Cerebellar cortex (tissue), 1 donor: ENCODE measurements at places on chromosomes 1 and 21.

DNA sequence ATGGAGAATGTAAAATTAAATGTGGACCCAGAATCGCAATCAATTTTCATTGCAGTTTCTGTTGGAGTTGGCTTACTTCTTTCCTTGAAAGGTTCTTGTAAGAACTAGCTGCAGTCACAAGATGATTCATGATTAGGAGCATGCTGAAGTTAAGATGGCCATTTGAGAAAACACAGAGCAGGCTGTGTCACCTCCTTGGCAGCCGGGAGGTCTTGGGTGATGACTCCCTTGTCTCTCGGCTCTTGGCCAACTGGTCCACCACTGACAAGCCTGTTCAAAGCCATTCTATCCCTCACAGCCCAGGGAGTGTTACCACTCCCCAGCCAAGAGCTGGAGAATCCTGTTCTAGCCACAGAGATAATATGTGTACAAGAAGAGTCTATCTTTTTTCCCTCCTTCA, 40.6 kb downstream of the OPTC start:
- no peak for DNase-seq

- DNase-seq, result no peak
Observed at GRCh38 chr21:26832546-26832945, 12.7 kb downstream of the ADAMTS1 start.

- DNase-seq, result no peak
Observed at GRCh38 chr1:232454227-232454886, 175.6 kb downstream of the SIPA1L2 start.

DNA sequence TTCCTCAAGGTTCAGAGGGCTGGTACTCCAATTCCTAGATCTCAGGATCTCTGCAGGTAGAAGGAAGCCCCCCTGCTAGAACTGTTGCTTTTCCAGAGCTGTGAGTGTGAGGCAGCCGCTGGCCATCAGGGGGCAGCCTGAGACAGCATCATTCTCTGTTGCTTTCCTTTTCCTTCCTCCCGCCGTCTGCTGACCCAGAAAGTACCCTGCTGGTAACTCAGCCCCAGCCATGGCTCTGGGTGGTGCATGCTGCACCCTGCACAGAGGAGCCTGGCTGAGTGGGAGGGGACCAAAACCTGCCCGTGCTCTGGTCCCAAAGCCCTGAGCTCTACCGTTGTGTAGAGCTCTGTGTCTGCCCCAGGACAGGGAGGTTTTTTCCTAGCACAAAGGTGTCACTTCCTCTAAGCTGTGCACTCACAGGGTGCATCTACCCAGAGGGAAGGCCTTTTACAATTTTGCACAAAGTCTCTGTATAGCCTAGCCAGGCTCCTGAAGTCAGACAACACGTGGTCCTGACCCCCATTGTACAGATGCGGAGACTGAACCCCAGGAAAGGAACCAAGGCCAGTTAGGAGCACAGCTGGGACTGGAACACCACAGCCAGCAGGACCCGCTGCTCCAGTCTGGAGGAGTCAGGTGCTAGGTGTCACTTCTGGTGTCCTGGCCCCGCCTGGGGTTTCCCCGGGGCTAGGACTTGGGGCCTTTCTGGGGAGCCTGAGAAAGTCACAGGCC, 5.6 kb upstream of the FAM131C start:
- DNase-seq, result peak; percentile 88

GRCh38 chr1:229028987-229029878, 241.7 kb upstream of the RAB4A start:
- no peak for DNase-seq

DNA sequence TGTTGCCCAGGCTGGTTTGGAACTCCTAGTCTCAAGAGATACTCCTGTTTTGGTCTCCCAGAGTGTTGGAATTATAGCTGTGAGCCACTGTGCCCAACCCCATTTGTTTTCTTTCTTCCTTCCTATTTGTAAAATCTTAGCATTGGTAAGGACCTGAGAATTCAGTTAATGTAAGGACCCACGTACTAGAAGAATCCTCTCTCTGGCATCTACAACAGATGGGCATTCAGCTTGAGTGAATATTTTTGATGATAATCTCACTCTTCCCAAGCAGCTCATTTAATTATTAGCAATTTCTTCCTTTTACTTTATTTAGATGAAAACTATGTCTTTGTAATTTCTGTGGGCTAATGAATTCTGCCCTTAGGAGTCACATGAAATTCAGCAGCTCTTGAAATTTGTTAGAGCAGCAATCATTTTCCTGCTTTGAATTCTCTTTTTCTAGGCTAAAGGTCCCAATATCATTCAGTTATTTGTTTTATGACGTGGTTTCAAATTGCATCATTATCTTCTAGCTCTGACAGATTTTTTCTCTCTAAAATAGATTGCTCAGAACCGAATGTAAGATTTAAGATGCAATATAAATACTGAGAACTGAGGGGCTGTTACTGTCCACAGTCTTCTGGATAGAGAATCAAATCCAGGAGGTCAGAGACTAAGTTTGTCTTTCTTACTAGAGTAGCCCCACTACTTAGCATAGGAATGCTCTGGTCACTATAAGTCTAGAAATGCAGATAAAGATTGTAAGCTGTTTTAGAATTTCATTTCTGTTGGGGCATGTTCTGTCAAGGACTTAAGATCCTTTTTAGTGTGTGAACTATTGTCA, 59.4 kb downstream of the EPB41 start:
- DNase-seq, result no peak

- DNase-seq, result no peak
Observed at GRCh38 chr1:220732137-220732536, 16.0 kb upstream of the MTARC2 start.

GRCh38 chr1:85109475-85109874, 61.2 kb upstream of the MCOLN3 start:
- peak; percentile 65 for DNase-seq

DNA sequence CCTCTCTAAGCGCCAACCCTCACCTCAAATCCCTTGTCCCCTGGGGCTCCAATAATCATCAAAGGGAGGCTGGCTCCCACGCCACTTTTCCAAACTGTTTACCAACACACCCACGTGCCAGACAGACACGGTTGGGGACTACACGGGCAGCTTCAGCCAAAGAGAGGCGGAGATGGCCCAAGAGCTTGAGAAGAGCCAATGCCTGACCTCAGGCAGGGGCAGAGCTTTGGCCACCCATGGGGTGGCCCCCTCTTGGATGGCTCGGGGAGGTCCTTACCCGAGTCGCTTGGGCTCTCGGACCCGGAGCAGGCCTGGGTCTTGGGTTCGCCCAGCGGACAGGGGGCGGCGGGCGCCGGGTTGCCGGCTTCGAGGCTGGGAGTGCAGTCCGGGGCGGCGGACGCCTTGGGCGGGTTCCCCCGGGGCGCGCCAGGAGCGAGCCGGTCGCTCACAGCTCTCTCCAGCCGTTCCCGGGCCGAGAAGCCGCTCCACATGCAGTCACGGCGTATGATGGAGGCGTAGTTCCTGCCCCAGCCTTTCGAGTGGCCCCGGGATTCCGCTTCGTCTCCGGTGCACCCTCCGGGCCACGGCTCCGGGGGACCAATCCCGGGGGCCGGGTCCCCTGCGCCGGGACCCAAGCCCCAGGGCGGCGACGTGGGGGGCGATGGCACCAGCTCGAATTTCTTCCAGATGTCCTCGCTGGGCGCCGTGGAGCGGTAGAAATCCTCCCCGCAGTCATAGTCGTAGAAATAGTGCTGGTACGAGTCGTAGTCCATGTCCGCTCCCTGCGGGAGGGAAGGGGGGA, 854 bp downstream of the MYCL start:
- DNase-seq, result no peak

GRCh38 chr1:21901473-21901847, 35.6 kb downstream of the HSPG2 start:
- no peak for DNase-seq

DNA sequence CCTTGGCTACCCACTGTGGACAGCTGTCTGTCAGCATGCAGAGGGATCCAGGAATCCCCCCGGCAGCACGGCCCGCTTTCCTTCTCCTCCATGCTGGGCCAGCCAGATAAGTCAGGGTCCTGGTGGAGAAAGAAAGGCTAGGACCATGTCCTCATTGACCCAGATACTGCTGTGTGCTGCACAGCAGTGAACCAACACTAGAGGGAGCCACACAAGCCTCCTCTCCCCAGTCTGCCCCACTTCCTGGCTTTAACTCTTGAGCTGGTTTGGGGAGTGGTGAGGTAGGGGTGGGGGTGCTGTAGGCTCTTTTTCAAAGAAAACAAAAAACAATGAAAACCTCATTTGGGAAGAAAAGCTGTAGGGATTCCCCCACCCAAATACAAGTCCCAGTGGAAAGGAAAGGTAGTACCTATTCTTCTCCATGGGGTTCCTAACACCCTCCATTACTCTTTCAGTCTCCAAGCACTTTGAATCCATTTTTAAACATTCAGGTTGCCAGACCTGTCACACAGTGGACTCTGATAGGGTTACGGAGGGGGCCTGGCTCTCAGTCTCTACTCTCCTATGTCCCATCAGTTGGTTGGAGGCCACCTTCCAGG, 84.9 kb upstream of the CD1D start:
- peak; percentile 27 for DNase-seq

- DNase-seq, result no peak
Observed at GRCh38 chr1:87638636-87639035, 310.0 kb downstream of the LMO4 start.

DNA sequence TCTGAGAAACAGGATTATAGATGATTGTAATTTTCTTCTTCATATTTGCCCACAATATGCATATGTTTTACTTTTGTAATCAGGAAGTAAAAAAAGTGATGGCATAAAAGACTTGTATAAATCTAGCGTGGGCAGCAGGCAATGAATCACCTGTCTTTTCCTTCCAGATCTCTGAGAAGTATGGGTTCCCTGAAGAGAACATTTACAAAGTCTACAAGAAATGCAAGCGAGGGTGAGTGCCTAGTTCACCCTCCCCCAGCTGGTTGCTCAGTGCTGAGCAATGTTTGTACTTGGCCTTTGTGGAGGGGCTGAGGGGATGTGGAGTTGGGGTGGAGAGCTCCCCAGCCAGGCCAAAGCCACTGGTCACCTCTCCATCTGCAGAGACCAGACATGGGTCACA, 30.7 kb downstream of the GRHL3 start:
- DNase-seq, result no peak

GRCh38 chr1:125066385-125066784, 3881.6 kb downstream of the SRGAP2C start:
- DNase-seq, result no peak

GRCh38 chr1:42419126-42419821, 36.5 kb downstream of the ZMYND12 start:
- DNase-seq, result no peak

GRCh38 chr1:184482136-184482535, 95.3 kb downstream of the C1orf21 start:
- no peak for DNase-seq

DNA sequence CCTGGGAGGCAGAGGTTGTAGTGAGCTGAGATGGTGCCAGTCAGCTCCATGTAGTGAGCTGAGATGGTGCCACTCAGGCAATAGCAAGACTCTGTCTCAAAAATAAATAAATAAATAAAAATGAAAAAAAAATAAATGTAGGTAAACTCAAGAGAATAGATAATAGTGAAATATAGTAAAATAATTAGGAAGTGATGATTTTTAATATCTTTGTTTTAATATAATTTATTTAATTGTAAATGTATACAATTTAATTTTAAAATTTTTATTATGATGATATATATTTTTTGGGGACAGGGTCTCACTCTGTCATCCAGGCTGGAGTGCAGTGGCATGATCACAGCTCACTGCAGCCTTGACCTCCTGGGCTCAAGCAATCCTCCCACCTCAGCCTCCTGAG, 19.6 kb upstream of the SERINC2 start:
- no peak for DNase-seq

GRCh38 chr21:38261851-38262250, 5.1 kb downstream of the KCNJ15 start:
- no peak for DNase-seq

DNA sequence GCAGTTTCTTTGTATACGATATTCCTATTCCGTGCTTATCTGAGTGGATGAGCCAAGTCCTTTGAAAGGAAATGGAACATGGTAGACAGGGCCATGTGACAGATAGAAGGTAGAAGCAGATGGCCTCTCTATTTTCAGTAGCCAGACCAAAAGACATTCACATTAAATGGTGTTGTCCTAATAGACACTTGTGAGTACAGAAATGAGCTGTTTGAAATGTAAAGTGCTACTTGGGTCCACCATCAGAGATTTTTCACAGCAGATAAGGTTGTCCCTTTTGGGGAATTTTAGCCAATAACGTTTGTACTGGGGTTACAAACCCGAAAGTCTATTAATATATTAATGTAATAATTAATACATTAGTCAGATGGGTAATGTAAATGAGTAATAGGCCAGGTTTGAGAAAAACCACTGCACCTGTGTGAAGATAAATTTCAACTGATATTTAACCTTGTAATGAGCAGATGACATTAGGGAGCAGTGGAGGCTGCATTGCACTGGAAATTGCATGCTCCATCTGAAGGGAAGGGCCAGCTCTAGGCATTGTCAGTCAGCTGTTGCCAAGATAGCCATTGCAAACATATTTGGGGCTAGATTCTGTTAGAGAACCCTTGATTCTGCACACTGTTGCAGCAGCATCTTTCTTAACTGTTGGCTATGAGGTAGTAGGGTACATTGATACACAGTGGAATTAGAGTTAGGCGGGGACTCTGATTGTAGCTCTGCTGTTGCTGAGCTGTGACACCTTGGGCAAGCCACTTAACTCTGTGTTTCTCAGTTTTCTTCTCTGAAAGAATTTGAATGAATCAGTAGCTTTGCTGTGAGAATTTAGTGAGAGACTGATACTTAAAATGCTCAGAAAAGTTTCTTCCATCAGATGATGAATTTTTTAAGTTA, 43.8 kb downstream of the FGGY start:
- no peak for DNase-seq

DNA sequence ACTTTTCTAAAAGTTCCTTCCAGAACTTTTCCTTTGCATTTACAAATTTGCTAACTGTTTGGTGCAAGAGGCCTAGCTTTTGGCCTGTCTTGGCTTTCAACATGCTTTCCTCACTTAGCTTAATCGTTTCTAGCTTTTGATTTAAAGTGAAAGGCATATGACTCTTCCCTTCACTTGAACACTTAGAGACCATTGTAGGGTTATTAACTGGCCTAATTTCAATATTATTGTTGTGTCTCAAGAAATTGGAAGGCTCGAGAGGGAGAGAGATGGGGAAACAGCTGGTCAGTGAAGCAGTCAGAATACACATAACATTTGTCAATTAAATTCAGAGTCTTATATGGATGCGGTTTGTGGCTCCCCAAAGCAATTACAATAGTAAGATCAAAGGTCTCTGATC, 63.0 kb upstream of the MPC2 start:
- DNase-seq, result no peak

- peak; percentile 5 for DNase-seq
Observed at GRCh38 chr1:9068981-9069325, 482 bp downstream of the SLC2A5 start.

- DNase-seq, result no peak
Observed at GRCh38 chr1:97365026-97365425, 555.8 kb downstream of the DPYD start.

- DNase-seq, result no peak
Observed at GRCh38 chr1:224375059-224375458, 18.4 kb downstream of the CNIH4 start.
